WERI-Rb-1 (cell line): ENCODE measurements at places on chromosomes 16 and 17.
A peak's percentile ranks its signal among the peaks of the same experiment; 100 is the strongest.

GRCh38 chr16:60137891-60138290 lies 1403.8 kb upstream of the GOT2 start:
- no peak for DNase-seq

DNA sequence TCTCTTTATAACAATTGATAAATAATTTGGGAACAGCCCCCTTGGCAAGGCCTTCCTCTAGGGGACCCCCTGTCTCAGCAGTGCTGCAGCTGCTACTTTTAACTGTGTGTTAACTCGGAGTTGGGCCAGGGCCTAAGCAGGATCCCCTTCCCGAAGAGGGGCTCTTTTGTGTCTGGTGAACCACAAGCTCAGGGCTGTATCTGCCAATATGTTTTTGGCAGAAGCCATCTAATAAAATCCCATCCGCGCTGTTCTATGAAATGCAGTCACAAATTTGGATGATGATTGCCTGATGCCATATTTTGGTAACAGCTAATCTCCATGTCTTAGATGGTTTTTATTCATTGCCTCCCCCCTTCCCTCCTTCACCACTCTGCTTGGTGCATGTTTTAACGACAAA lies 267.7 kb downstream of the FTO start:
- no peak for DNase-seq

- no peak for DNase-seq
Measured at GRCh38 chr17:34141590-34141989, 113.5 kb upstream of the CCL2 start.

DNA sequence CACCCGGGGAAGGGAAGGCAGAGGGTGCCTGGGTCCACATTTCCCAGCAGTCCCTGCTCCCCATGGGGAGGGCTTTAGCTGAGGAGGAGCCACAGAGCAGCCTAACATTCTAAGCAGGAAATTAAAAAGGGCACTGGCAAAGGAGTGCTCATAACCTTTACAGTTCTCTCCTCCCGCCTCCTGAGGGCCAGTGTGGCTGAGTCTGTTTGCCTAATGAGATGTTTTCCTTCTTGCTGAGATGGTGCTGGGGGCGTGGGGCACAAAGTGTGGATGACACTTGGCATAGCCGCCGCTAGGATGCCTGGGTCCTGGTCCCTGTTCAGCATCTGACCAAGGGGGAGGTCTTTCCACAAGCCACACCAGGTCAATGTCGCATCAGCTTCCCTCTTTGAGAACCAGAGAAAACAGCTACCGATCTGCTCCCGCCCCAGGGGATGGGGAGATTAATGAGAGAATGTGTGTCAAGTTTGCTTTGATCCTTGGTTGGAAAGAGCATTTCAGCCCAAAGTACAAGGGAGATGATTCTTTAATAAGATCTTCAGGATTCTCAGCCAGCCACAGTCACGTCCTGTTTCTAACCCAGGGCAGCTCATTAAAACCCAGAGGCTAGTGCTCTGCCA lies 5.8 kb downstream of the KIF18B start:
- DNase-seq, result no peak

GRCh38 chr16:84186685-84187437 lies at the start of gene TAF1C:
TAF1C (minus strand) TSS chr16:84187057; CDS start chr16:84184988, 2,069 bp downstream.
- peak; percentile 68 for DNase-seq

DNA sequence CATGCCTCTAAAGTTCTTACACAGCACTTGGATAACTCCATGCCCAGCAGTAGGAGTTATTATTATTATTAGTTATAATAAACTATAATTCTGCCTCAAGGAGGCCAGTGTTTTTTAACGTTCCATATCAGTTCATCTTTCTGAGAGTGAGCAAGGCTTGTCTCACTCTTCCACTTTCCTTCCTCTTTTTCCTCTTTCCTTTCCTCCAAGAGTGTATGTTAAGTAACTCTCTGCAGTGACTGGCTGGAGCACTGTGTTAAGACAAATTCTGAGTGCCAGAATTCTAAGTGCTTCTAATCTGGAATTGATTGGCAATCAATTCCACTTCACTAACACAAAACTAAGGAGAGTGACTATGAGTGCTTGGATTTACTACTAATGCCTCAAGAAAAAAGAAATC lies 16.4 kb downstream of the CLEC19A start:
- DNase-seq, result no peak

- DNase-seq, result peak; percentile 68
Measured at GRCh38 chr17:56593086-56593645, 333 bp upstream of the NOG start.

GRCh38 chr17:44397479-44398440 lies 8.3 kb upstream of the ITGA2B start:
- DNase-seq, result no peak

DNA sequence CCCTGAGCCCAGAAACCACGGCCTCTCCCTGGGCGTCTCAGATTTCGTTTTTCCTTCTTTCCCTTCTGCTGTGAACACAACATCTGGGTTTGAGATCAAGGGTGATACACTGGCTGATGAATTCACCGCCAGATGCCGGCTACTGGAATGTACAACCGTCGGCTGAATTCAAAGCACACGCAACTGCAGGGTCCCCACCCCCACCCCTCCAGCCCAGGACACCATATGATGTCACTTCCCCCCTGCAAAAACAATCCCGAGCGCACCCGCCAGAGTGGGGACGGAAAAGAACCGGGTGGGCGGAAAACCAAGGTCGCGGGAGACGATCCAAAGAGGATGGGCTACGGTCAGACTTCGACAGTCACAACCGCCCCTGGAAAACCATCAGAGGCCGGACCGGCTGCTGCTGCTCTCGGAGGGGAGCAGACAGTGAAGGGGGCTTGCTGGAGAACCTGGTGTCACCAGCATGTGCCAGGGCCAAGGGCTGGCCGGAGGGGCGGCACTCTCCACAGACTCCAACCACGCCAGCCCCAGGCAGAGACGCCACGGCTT lies 23.3 kb downstream of the CEP295NL start:
- DNase-seq, result no peak

- no peak for DNase-seq
Measured at GRCh38 chr17:21463779-21464407, 87.7 kb downstream of the KCNJ12 start.

DNA sequence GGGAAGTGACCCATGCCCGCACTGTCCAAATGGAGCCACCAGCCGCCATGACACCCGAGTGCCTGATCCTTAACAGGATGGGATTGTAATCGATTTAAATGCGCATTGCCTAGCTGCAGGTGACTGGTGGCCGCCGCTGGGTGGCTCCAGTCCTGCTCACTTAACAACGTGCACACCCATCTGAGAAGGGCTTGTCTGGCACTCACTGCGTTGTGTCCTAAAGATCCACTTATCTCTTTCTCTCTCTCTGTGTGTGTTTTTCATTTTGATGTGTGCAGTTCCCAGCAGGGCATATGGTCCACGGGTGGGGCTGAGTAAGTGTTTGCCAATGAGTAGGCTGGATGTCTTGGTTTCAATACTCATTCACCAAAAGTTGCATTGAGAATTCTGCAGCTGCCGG lies 80.6 kb downstream of the IRF8 start:
- DNase-seq, result no peak

GRCh38 chr17:19333132-19333440 lies 29.4 kb downstream of the B9D1 start:
- DNase-seq, result no peak

DNA sequence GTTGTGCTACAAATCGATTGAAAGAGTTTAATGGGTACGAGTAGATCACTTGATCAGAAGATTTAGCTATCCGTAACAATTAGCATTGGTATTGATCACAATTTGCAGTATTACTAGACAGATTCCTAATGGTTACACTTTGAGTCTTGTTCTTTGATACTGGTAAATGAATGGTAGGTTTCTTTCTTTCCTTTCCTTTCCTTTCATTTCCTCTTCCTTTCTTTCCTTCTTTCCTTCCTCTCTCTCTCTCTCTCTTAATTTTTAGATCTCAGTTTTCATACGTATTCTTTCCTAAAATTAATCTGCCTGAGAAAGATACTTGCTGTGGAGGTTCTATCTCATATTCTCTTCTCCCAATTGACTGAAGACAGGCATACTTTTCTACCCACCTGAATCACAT lies 17.9 kb downstream of the CPD start:
- DNase-seq, result no peak

DNA sequence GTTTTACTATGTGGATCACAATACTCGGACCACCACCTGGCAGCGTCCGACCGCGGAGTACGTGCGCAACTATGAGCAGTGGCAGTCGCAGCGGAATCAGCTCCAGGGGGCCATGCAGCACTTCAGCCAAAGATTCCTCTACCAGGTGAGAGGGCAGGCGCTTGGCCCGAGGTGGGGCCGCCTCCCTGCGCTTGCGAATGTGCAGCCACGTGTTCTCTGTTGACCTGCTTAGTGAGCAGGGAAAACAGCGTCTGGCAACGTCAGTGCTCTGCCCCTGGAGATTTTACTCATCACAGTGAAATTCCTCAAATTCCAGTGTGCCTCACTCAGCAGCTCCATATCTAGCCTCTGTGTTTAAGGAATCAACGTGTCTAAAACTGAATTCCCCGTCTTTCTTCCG lies 33.4 kb upstream of the CLEC18A start:
- no peak for DNase-seq

DNA sequence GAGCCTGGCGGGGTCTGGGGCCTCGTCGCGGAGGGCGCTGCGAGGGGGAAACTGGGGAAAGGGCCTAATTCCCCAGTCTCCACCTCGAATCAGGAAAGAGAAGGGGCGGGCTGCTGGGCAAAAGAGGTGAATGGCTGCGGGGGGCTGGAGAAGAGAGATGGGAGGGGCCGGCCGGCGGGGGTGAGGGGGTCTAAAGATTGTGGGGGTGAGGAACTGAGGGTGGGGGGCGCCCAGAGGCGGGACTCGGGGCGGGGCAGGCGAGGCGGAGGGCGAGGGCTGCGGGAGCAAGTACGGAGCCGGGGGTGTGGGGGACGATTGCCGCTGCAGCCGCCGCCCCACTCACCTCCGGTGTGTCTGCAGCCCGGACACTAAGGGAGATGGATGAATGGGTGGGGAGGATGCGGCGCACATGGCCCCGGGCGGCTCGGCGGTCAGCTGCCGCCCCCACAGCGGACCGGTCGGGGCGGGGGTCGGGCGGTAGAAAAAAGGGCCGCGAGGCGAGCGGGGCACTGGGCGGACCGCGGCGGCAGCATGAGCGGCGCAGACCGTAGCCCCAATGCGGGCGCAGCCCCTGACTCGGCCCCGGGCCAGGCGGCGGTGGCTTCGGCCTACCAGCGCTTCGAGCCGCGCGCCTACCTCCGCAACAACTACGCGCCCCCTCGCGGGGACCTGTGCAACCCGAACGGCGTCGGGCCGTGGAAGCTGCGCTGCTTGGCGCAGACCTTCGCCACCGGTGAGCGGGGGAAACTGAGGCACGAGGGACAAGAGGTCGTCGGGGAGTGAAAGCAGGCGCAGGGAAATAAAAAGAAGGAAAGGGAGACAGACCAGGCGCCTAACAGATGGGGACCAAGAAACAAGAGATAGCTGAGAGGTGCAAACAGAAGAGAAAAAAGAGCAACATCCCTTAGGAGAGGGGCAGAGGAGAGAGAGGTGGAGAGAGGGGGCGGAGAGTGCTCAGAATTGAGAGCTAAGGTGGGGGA lies at the start of gene PNMT:
TSS of gene PNMT (plus strand) at position 509 of the 980 bp plus-strand sequence. CDS start at position 532, 23 bp downstream.
- DNase-seq, result no peak

GRCh38 chr17:29800457-29800856 lies 129.6 kb downstream of the SSH2 start:
- DNase-seq, result no peak

- no peak for DNase-seq
Measured at GRCh38 chr16:740459-740763, 386 bp downstream of the CIAO3 start.

GRCh38 chr17:83170571-83171260 lies 91.3 kb downstream of the METRNL start:
- peak; percentile 11 for DNase-seq

DNA sequence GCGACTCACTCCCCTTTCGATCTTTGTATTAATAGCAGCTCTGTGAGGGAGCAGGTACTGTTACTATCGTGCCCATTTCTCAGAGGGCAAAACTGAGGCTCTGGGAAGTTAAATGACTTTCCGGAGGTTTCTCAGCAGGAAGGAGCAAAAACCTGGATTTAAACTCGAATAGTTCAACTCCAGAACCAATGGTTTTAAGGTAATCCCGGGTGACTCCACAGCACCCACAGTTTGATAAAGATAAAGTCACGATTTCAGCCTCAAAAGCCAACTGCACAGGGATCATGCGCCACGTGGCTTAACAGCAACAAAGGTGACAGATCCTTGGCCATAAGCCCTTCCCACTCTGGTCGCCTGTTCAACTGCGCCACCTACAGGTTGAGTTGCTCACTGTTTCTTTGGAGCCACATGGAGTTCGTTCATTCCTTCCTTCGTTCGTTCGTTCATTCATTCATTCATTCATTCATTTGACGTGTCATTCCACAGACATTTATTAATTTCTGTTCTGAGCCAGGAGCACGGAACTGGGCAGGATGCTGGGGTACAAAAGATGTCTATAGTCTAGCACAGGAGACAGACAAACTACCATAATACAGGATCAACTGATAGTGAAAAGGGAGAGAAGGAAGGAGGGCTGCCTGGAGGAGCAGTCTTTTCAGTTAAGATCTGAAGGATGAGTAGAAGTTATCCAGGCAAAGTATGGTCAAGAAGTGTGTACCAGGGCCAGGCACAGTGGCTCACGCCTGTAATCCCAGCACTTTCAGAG lies 134.8 kb downstream of the HS3ST2 start:
- DNase-seq, result peak; percentile 87

GRCh38 chr16:52544703-52545102 lies 2.2 kb downstream of the TOX3 start:
- DNase-seq, result no peak

DNA sequence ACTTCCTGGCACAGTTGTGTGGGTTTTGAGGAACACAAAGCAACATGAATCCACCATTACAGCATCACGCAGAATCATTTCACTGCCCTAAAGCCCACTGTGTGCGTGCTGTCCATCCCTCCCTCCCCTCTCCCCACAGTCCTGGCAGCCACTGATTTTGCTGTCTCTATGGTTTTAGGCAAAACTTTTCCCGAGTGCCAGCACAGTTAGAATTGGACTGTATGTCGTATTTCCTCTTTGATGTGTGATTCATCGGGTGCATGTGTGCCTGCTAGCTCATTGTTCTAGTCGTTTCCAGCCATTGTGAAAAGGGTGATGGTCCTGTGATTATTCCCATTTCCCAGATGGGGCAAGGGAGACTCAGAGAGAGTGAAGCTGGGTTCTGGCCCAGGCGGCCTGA lies 12.7 kb downstream of the KLHL36 start:
- no peak for DNase-seq

DNA sequence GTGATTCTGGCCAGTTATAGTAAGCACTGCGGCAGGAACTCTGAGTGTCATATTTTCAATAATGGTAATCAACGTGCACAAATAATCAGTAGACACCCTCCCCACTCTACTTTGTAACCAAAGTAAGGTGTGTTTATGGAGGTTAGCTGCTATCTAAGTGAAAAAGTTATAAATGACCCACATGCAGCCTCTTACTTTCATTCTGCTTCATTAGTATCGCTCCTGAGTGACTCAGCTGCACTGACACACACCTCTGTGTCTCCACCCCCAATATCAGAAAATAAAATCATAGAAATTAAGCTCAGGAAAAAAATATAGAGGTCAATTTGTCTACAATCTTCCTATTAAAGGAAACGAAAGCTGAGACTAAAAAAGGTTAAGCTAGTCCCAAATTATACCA lies 64.1 kb upstream of the TRAP1 start:
- DNase-seq, result no peak
